Uterus (tissue), 4 donors: ENCODE measurements at places on chromosomes 7 and 10. TPM values are rescaled to one million over a fixed set of nuclear protein-coding genes. Genes with fewer than 3 reads are reported as not detected.

The ECHDC3 gene
- total RNA-seq: 15.3 TPM

The GET4 gene
- total RNA-seq: 39.4 TPM

The ANKRD30A gene
- total RNA-seq: not detected

The HMX3 gene
- total RNA-seq: not detected
